Activated effector memory CD4-positive, alpha-beta T cell treated with anti-CD3 and anti-CD28 coated beads, Interleukin-2, amount 50 U/mL, for 16 hours (primary cell): ENCODE measurements at places on chromosomes 11 and 22.

- no peak for DNase-seq
These were observed 11.1 kb downstream of the CTTN start for GRCh38 chr11:70409437-70409836.

DNA sequence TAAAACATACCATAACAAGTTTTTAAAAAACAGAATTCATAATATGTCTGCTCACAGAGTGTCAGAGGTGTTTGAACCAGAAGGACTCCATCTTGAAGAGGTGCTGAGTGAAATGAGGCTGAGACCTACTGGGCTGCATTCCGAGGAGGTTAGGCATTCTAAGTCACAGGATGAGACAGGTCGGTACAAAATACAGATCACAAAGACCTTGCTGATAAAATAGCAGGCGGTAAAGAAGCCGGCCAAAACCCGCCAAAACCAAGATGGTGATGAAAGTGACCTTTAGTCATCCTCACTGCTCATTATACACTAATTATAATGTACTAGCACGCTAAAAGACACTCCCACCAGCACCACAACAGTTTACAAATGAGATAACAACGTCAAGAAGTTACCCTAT is 116.4 kb downstream of the ARHGAP32 start:
- DNase-seq: no peak

DNA sequence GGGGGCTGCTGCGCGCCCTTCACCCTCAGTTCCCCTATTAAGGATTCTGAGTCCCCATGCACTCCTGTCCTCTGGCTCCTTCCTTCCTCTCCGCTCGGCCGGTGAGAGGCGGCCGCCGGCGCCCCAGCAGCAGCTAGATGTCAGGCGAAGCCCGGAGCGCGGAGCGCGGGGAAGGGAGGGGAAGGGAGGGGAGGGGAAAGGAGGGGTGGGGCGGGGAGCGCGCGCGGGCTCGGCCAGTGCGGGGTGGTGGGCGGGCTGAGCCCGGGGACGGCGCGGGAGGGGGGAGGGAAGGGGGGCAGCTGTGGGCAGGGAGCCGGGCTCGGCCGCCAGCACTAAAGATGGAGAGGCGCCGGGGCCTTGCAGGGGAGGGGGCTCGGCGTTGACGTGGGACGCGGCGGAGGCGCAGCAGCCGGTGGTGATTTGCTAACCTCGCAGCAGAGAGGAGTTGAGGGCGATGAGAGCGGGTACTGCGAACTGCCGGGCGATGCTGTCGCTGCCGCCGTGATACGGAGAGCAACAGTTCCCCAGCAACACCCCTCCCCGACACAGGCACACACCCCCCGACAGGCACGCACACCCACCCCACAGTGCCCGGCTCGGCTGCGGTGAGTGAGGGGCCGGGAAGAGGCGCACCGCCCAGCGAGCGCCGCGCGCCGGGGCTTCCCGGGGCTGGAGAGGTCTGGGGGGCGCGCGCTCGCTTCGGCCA is at the start of gene ZBTB16:
Gene ZBTB16, plus strand, starts transcription at position 434 of the 706 bp plus-strand sequence. CDS start 3,590 bp downstream, outside the sequence.
- DNase-seq: peak; percentile 84

DNA sequence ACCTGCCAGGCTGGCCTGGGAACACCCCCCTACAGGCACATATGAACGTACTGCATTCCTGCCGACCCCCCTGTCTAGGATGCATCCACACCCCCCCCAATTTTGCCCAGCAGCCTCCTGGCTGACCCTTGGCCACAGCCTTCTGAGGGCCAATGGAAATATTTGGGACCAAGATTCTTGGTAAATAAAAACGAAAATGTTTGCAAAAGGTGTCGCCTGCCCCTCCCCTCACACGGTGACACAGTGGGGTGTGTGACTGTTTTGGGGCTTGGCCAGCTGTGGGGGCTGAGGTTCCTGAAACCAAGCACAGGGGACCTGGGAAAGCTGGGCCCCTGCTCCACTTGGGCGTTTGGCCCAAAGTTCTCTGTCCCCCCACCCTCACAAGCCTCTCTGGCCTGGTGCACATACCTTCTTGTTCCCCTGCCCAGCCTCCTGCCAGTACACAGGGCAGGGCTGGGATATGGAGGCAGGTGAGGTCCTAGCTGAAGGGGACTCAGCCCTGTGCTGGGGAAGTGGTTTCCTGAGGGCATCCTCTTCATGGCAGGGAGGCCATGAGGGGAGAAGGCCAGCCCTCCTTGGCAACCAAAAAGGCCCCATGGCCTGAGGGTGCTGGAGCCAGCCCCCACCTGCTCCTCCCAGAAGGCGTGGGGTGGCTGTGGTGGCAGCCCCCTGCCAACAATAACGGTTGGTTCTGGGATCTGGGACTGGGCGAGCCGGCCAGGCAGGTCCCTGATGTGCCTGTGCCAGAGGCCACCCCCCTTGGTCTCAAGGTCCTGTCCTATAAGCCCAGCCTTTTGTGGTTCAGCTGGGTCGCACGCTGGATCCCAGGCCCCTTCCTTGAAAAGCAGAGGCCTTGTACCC is 2.1 kb upstream of the CRACR2B start:
- no peak for DNase-seq
